SK-N-DZ (cell line): ENCODE measurements at places on chromosomes 5 and 9.

GRCh38 chr5:136080113-136080482, 51.3 kb downstream of the TGFBI start:
- no peak for DNase-seq

DNA sequence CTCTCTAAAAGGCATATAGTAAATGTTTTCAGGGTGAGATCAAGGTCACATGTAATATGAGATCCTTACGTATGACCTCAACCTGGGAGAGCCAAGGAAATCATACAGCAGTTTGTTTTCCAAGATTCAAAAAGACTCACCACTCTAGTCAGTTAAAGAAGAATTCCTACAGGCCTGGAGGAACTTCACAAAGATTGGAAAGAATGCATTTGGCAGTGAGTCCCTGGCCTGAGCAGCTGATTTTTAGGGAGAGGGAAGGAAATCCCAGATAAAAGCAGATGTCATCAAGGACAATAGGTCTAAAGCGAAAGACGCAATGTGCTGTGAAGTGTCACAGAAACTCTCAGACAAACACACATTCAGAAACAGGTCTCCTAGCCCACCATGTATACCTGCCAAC, 424.0 kb upstream of the ZNF462 start:
- DNase-seq: no peak

GRCh38 chr5:158209219-158209908, 350.4 kb upstream of the CLINT1 start:
- no peak for DNase-seq

DNA sequence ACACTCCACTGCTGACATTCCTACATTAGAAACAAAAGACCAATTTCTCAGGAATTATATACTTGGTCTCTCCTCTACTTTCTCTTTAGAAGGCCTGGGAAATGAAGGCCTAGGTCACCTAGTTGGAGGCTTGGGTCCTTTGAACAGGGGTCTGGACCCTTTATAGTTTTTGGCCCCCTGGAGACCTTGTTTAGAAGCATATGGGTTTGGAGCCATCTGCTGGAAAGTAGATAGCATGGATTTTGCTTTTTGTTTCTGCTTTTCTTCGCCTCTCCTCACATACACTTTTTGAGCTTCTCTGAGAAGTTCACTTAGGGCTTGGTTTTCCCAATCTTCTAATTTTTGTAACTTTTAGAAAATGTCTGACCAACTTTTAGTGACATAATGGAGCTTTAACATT, 67.1 kb upstream of the CDK20 start:
- DNase-seq: peak; percentile 7

DNA sequence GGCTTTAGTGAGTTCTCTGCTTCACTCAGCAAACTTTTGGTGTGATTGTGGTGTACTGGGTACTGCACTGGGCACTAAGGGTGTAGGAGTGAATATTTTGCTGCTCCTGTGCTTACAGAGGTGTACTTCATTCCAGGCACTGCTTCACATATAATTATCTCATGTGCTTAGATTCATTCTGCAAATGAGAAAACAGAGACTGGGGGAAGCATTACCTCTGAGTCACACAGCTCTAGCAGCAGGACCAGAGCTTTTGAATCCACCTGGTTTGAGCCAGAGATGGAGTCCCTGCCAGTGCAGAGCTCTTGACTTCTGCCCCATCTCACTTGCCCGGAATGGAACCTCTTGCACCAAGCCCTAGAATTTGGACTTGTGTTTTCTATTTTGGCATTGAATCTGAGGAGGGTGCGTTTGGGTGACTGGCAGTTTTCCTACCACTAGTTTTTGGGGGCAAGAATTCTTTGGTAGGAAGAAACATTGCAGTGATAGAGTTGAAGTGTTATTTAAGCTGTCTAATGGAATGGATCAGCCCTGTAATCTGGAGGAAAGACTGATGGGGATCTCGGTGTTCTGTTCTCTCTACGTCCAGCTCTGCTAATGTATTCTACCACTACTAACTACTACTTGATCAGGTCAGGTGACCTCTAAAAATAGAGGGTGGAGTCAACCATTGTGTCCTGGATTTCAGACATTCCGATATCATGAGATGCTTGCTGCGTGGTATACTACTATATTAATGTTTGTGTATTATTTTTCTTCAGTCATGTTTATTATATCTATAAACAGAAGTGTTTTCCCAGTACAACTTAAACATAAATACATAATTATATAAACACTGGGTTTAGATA, 2.5 kb downstream of the ARHGAP26 start:
- DNase-seq: no peak

- DNase-seq: no peak
Measured at GRCh38 chr5:119402555-119402954, 46.7 kb downstream of the TNFAIP8 start.

- DNase-seq: peak; percentile 31
Measured at GRCh38 chr5:172939071-172939470, 20.2 kb upstream of the RPL26L1 start.

DNA sequence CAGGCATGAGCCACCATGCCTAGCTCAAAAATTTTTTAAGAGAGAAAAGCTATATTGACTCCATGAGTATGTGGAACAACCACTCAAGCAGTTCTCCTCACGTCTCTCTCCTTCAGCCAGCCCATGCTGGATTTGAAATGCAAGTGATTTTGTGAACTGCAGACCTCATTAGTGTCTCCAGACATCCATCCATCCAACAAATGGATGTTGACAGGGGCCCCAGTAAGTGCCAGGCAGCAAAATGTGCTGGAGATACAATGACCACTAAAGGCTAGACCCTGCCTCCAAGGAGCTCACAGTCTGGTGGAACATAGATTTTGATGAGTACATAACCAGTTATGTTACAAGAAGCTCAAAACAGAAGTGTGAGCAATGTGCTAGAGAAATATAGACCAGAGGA, 37.1 kb upstream of the PPARGC1B start:
- peak; percentile 57 for DNase-seq

GRCh38 chr9:115223471-115223870, 105.5 kb upstream of the TNC start:
- no peak for DNase-seq

DNA sequence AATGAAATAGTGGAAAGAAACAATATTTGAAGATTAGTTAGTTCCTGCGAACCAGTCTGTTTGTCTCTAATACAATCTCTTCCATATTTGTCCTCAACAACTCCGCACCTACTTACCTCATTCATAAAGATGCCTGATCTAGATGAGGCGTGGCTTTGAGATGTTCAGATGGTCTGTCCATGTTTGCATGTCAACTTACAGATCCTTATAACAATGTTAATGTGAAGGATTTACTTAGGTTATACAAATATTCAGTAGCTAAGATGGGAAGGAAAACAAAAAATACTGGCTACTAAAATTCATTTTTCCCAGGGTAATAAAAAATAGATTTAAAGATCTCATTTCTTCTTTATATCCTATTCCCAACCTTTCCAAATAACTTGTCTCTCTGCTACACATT, 8.3 kb downstream of the CDC14B start:
- no peak for DNase-seq

GRCh38 chr9:24986331-24986730, 440.6 kb upstream of the IZUMO3 start:
- DNase-seq: no peak

- no peak for DNase-seq
Measured at GRCh38 chr5:133235696-133236426, 184.0 kb downstream of the HSPA4 start.

GRCh38 chr5:56475689-56476486, 242.8 kb upstream of the ANKRD55 start:
- no peak for DNase-seq

GRCh38 chr5:147307170-147307569, 72.3 kb downstream of the STK32A start:
- DNase-seq: no peak

GRCh38 chr9:37555786-37556185, 20.4 kb downstream of the FBXO10 start:
- DNase-seq: no peak

DNA sequence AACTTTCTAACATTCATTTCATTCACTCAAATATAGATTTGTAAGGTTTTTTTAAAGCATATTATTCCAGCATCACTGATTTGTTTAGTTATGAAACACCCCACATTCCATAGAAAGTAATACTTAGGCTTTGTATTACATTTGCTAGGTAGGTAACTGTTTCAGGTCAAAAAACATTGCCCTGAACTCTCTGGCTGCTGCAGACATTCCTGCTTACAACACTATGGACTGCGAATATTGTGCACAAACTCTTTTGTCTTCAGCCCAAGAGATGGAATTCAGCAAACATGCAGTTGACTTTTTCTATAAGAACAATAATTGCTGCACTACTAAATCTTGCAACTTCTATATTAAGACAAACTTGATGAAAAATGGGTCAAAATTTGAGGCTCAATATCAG, 301.0 kb downstream of the ARL15 start:
- no peak for DNase-seq

DNA sequence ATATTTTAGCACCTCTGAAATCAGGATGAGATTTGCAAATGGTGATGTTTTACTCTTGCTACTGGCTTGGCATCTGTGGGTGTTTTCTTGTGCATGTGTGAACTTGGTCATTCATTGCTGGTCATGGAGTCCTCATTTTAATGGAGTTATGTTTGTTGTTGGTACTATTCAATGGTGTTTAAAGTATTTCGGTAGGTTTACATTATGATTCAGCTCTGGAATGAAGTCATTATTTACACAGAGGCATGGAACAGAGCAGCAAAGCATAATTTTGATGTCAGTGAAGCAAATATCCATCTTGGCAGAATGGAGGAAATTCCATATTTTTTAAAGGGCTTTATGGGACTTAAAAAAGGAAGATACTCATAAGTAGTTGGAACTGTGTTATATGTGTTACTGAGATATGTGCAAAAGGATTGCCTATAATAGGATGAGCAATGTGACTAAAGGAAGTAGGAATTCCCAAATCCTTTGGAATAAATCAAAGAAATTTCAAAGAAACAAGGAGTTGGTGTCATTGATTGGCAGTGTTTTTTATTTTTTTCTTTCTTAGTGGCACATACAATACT, 147.4 kb downstream of the ACTBL2 start:
- DNase-seq: no peak

DNA sequence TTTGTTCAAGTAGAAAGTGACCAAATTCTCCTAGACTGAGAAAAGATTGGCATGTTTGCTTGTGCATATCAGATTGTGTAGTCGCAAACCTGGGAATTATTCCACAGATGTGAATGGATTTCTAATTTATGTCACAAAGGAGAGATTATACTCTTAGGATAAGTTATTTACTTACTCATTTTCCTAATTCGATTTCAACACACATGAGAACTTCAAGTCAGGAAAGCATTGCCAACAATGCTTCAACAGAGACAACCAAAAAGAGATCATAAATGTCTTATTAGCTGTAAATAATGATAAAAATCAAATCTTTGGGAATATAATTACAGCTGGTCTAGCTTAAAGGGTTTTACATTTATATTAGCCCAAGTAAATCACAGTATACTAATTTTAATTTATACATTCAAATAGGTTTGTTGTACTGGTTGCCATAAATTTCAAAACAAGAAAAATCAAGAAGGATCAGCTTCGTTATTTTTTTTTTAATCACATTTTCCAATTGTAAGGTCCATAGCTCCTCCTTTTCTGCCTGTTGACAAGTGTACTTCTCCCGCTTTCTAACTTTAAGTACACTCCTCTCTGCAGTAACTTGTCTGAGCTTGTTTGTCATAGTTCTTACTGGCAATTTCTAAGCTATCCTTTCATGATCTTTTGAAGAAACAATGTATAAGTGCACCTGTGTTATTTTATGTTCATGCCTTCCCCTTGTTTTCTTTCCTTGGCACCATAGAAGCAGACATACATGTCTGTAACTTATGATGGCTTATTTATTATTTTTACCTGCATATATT, 246.6 kb downstream of the DEPDC1B start:
- no peak for DNase-seq

DNA sequence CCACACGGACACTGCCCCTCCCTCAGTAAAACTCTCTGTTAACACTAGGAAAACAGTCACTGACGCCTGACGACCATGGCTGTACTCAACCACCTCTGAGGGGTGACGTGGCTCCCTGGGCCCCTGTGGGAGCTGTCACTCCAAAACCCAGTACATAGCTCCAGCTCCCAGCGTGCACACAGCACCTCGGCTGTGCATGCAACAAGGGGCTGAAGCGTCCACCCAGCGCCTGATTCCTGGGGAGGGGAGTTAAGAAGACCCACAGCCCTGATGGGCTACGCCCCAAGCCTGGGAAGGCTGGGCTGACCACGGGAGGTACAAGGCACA, 36.3 kb downstream of the SLC12A7 start:
- DNase-seq: no peak

DNA sequence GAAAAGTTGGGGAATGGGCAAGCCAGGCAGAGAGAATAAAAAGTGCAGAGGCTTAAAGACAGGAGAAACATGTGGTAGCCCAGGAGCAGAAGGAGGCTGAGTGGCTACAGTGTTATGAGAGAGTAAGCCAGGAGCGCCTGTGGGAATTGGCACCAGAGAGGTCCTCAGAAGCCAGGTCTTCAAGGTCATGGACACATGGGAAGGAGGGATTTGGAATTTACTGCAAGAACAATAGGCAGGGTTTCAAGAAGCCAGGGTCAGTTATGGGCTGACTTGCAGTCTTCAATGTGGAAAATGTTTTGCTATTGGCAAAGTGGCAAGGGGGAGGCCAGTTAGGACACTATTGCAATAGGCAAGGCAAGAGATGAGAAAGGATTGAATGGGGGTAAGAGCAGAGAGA, 29.3 kb downstream of the ERAP1 start:
- DNase-seq: no peak

- no peak for DNase-seq
Measured at GRCh38 chr5:96016216-96016615, 54.6 kb upstream of the ELL2 start.

DNA sequence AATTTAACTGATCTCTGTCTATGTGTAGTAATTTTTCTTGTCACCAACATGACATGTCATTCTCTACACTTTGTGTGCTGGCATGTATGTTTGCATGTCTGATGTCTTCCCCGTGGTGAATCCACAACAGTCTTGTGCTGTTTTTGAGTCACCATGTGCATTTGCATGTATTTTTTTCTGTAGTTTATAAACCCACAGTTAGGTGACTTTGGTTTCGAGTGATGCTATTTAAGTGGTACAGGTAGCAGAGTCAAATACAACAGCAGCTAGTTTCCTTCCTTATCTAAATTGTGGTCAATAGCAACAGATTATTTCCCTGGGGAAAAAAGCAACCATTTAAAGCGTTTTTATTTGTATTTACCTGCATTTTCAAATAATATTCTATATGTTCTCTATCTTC, 89.9 kb upstream of the FSD1L start:
- DNase-seq: no peak

- no peak for DNase-seq
Measured at GRCh38 chr9:105496826-105497225, 49.0 kb downstream of the FSD1L start.

GRCh38 chr5:18761801-18762200, 1127.5 kb downstream of the TAF11L14 start:
- DNase-seq: no peak

DNA sequence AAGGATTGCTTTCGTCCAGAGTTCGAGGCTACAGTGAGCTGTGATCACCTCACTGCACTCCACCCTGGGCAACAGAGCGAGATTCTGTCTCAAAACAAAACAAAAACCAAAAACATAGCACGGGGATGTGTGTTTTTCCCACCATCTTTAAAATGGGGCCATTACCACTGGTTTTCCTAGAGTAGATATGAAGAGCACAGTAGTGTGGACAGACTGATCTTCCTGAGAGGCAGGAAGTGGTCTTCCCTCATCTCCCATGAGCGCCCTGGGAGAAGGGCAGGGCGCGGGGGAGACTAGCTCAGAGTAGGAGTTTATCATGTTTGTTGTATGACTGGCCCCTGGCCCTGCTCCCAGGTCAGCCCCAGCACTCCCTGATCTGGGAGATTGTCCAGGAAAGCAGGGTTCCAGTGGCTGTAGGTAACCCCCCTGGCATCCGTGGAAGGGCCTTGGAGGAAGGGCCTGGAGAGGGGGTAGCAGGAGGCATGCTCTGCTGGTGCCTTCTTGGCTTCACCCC, 2.3 kb downstream of the SUSD3 start:
- DNase-seq: no peak
